ENCODE measurements at places on chromosomes 7 and 10. TPM values are rescaled to one million over a fixed set of nuclear protein-coding genes. Genes with fewer than 3 reads are reported as not detected.

FRMPD2 gene
- total RNA-seq, result 1.9 TPM

DNA sequence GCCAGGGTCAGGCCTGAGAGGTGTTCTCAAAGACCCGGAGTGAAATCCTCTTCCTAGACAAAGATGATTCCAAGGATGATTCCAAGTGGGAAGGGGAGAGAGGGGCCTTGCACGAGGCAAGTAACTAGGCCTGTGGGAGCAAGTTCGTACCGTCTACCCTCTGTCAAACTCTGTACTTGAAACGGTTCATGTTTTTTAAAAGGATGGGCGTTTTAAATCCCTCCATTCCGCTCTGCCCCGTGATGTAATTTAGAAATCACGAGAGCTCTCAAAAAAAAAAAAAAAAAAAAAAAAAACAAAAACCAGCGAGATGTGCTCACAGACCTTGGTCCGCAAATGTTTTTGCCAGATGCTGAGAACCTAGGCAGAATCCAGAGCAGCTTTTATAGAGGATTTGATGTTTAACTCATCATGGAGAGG lies 114.7 kb upstream of the CARD11 start:
- no peak for DNase-seq

POLD2 gene
- 246 TPM for total RNA-seq

DNA sequence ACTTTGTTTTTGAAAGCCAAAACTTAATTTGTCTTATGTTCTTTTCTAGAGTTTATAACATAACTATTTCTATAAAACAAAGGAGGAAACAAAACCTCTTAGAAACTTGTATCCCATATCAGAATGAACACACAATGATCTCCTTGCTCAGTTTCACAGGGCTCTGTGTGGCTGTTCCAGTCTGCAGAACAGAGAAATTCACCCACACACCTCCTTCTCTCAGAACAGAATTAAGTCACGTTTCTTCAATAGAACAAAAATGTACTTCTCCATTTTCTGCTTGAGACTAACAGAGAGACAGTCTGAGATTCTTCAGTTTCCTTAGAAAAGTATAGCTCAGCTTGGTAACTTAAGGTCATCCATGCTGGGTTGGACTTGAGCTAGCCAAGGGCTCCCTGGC lies 15.8 kb upstream of the DOCK1 start:
- DNase-seq, result no peak

TSPAN12 gene
- 14.6 TPM for total RNA-seq

- no peak for DNase-seq
These were observed 124.0 kb downstream of the IQUB start for GRCh38 chr7:123410273-123410904.

DNA sequence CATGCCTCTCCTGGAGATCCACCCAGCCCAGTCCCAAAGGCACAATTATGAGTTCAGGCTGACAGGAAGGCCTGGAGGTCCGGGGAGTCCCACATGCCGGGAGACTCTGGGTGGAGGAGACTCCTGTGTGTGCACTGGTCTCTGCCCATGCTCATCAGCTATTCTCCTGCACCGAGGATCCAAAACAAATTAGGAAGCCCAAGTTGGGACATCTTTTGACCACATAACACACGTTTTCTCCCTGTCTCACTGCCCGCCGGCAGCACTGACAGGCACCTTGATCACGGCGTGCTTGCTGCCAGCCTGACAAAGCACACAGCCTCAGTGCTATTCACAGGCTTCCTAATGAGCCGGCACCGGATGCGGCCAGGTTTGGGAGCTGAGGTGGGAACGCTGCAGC lies 412.7 kb downstream of the PTPRN2 start:
- no peak for DNase-seq

FAS gene
- total RNA-seq, result 3.1 TPM

HOXA5 gene
- 8.3 TPM for total RNA-seq

DNA sequence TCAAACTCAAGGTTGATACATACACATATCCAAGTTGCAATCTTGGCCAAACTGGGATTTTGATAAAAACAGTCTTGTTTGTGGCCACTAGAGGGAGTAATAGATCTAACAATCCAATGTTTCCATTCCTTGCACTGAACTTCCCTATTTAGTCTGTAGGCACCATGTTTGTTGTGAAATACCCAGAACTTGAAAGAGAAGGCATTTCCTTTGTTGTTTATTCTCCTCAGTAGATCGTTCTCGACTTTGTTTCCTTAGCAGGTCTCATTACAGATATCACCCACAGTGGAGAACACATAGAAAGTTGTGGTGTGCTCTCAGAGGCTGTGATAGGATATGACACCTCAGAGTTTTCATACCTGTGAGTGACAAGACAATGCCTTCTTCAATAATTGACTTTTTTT lies 70.3 kb upstream of the MXI1 start:
- no peak for DNase-seq

- DNase-seq, result no peak
These were observed 30.8 kb upstream of the CHST15 start for GRCh38 chr10:124124123-124124768.

NPC1L1 gene
- 46.0 TPM for total RNA-seq

DNA sequence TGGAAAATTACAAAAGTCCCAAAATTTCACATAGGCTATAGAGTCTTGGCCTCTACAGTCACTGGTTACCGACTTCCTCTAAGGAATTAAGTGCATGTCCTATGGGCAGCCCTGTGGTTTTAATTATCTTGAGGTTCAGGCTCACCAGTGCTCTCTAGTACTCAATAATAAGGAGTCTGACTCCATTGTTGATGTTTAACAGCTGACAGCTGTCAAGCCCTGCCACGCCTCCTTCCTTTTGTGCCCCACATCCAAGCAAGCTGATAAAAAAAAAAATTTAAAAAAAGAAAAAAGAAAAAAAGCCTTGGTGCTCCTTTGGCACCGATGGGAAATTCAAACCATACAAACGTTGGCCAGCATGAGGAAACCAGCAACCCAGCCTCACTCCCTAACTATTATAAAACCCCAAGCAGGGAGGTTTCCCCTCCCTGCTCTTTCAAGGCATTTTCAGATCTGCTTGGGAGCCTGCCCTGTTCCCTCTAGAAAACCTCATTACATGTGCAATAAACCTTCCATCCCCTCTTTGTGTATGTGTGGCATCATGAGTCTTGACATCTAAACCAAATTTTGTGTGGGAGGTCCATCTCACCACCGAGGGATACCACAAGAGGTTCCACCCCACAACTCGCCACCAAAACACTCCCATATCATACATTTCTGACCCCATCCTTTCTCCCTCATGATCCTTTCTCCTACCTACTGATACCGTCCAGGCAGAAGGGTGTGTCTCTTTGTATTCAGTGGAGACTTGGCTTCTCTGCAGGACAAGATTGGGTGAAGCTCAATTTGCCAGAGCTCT lies 70.9 kb upstream of the CCDC71L start:
- no peak for DNase-seq
